ENCODE measurements at places on chromosomes 16 and 17.

GRCh38 chr17:79749156-79749815, 18.5 kb downstream of the ENPP7 start:
- DNase-seq, result no peak

DNA sequence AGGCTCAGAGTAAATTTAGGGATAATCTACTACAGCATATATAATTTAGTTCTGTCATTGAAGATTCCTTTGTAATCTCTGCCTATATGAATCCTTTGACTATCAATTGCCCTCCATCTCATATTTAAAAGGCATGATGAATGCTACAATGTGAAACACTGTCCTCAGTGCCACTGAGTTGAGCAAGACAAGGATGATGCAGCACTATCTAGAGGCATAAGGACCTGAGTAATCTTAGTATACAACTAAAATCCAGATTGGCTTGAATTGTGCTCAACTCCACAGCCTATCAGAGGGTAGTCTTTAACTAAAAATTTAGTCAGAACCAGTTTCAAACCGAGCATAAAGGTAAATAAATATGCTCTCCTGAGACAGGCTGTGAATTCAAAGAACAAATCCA, 11.6 kb upstream of the STRADA start:
- DNase-seq, result no peak

- no peak for DNase-seq
Measured at GRCh38 chr16:65746941-65747340, 619.5 kb upstream of the CDH5 start.

DNA sequence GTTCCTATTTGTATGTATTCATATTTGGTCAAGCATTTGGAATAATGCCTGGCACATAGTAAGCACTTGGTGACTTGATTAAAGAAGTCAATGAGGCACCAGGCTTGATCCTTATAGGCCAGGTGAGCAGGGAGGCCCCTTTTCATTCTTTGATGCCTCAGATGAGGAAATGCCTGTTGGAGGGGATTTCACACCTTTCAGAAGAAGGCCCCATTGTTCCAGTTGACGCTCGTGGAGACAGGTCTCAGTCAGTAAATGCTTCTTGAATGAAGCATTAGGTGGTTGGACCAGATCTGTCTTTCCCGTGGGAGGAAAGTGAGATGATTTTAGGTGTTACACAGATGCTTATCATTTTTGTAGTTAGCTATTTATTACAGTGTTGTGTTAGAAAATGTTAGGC, 13.0 kb downstream of the LCMT1 start:
- DNase-seq, result no peak

GRCh38 chr17:15213381-15214087, 51.6 kb downstream of the PMP22 start:
- DNase-seq, result peak; percentile 40

DNA sequence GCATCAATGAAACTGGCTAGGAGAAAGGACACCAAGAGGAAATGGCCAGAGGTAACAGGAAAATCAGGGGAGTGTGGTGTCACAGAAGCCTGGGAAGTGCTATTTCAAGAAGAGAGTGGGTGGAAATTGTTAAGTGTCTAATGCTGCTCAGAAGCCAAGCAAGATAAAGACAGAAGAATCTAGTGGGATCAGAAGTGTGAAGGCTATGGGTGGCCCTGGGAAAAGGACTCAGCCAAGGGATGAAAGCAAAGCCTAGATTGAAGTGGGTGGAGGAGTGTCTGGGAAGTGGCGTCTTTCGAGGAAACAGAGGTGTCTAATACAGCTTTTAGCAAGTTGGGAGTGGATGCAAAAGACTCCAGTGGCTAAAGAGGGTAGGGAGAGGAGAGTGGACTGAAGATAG, 13.4 kb downstream of the PDZD9 start:
- no peak for DNase-seq

DNA sequence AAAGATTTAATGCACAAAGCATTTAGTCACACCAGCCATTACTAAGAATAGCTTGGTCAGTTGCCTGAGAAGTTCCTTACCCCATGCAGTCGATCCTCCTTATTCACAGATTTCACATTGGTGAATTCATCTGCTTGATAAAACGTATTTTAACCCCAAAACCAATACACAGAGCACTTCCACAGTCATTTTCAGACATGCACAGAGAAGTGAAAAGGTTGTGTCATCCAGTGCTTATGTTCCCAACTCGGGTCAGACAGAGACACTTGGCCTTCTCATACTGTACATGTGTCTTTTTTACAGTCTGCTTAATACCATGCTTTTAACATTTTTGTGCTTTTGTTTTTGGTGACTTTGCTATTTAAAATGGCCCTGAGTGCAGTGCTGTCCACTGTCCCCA, 219.7 kb downstream of the SPECC1 start:
- no peak for DNase-seq

DNA sequence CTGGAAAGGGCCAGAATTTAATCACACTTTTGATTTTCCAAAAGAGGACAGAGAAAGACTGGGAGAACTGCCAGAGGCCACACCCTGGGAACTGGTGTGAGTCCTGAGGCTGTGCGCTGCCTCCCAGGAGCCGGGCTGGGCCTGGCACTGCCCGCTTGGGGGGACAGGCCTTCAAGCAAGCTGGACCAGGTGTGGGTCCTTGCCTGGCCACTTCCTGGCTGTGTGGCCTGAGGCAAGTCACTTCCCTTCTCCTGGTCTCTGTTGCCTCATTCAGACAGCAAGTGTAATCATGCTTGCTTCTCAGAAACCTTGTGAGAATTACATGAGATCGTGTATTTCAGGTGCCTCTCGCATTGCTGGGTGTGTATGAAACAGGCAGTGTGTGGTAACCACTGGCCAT, 143.0 kb downstream of the SNX29 start:
- no peak for DNase-seq

DNA sequence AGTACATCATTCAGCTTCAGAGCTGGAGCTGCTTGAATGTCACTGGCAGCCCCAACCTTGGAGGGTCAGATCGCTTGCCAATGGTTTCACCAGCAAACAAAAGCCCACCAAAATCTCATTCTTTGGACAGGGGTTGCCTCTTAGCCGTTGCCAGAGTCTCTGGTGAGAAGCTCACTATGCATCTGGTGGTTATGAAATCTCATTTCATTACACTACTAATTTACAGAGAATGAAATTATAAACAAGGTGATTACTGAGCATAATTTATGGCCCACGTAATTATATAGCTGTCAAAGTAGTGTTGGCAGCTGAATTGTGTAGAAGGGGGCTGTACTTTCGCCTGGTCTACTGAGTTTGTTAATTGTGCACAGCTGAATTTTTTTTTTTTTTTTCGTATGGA, 688.9 kb upstream of the KIF2B start:
- DNase-seq, result no peak

GRCh38 chr17:67642488-67642887, 75.2 kb upstream of the NOL11 start:
- no peak for DNase-seq

GRCh38 chr16:49567950-49568349, 194.3 kb downstream of the C16orf78 start:
- DNase-seq, result no peak

GRCh38 chr17:70100983-70101382, 26.0 kb downstream of the KCNJ16 start:
- no peak for DNase-seq

- no peak for DNase-seq
Measured at GRCh38 chr17:39543664-39544063, 64.1 kb downstream of the NEUROD2 start.

DNA sequence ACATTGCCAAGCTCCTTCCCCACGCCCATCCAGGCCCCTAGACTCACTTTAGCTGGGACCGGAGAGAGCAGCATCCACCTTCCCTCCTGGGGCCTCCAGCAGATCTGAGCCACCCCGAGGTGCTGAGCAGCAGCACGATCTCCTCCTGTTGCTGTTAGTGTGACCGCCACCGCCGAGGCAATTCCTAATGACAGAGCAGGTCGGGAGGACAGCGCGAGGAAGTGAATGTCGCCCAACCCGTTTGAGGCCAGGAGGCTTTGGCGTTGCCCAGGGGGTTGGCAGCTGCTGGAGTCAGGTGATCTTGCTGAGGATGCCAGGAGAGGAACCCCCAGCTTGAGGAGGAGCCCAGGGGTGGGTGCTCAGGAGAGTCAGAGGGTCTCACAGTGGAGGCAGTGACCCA, at the start of gene RNF222:
RNF222 (minus strand) TSS at position 192 of the 400 bp plus-strand sequence. CDS start 4,366 bp downstream, outside the sequence.
- DNase-seq, result no peak

- DNase-seq, result no peak
Measured at GRCh38 chr17:56739776-56740175, 93.9 kb downstream of the C17orf67 start.

- peak; percentile 76 for DNase-seq
Measured at GRCh38 chr16:28974007-28974436, 556 bp upstream of the SPNS1 start.

- DNase-seq, result no peak
Measured at GRCh38 chr17:60506312-60506711, 19.7 kb downstream of the APPBP2 start.

GRCh38 chr16:49111351-49111750, 170.3 kb downstream of the CBLN1 start:
- DNase-seq, result no peak

DNA sequence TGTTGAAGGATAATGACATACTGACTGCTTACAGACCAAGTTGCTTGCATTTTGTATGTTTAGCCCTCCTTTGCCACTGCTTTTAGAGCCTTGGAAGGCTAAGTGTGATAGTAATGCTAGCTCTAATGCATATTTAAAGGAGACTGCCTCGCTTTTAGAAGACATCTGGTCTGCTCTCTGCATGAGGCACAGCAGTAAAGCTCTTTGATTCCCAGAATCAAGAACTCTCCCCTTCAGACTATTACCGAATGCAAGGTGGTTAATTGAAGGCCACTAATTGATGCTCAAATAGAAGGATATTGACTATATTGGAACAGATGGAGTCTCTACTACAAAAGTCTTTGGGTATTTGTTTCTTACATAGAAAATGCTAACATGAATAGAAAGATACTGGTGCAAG, 19.1 kb downstream of the CAPNS2 start:
- DNase-seq, result no peak

DNA sequence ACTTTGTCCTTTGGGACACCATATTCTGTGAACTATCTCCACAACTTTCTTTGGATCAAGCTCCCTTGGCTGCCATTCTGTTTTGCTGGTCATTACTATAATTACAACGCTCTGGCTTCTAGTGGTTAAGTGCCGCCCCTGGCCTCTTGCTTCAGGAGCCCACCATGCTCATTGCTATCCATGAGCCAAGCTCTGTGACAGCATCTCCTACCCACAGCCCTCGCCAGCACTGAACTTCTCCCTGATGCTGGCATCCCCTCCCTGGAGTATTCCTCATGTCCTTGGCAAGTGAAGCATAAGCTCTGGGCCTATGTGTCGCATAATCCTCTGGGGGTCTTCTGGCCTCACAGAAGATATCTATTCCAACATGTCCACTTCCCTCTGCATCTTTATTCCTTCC, 60.6 kb upstream of the DHX40 start:
- DNase-seq, result no peak

DNA sequence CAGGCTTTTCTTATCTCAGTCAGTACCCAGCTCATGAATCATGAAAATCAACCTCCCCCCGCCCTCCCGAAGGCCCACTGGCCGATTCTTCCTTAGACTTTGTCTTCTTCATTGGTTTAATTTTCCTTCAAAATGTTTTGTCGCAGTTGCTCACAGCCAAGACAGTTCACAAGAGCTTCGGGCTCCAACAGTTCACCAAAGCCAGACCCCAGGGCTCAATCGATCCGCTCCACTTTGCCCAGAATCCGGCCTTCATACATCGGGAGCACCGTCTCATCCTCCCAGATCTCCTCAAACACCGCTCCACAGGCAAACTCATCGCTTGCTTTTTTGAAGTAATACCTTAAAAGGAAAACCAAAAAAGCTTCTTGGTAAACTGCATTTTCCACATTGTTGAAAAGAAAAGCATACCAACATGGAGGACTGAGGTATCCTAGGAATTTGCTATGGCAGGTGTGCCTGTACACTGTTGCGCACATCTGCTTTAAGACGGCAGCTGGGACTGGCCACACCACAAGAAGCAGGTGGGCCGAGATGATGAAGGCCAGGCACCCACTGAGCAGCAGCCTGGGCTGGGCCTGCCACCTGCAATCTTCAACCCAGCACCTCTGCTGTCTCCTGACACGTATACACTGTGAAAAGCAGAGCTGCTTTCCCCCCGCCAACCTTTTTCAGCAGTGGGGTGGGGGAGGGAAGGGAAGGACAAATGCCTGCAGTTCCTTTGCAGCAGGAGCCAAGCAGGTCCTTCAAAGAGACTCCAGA, 31.5 kb downstream of the AXIN2 start:
- no peak for DNase-seq

GRCh38 chr16:64809876-64810629, 311.8 kb downstream of the CDH11 start:
- no peak for DNase-seq
